ENCODE measurements at places on chromosomes 16 and 17.

DNA sequence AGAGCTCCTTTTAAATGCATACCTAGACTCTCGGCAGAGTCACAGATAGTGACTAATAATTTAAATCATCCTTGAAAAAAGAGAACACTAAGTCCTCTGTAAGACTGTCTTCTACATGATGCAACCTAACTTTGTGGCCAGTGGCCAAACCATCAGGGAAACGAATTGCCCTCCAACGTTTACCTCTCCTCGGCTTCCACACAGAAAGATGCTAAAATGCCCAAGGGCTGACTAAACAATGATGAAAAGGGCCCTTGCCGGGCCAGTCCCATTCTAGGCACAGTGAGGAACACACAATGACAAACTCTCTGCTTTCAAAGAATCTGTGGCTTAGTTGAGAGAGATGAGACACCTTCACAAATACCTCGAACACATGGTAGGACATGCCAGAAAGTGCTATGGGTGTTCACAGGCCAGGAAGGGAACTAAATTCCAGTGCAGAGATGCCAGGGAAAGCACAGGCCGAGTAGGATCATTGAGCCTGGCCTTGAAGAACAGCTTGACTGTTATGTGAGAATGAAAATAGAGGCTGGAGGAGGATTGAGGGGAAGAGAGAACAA lies 35.3 kb upstream of the PITPNM3 start:
- DNase-seq: no peak

- no peak for DNase-seq
These were observed 47.2 kb upstream of the SLC47A1 start for GRCh38 chr17:19486351-19487023.

DNA sequence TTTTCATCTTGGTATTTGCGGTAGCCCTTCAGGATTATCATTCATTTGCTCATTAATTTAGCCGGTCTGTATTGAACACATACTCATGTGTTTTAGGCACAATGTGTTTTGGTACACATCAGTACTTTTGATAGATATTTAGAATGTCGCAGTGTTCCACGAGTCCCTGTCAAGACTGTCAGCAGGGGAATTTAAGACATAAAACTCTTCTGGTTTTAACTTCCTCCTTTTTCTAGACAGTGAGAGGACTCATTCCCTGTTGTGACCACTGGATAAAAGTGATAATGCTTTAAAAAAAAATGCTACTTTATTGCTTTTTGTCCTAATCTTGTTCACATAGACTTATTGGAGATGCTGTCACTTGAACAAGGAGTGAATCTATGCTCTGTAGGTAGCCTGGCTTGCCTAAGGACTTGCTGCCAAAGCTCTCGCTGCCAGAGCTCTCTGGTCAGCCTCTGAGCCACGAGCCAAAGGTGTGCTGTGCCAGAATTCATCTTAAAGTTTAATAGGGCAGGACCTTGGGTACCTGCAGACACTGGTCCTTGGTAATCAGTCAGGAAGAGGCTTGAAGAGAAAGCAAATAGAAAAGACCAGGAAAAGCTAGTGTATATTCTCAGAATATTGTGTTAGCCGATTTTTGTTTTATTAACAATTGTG lies 5.4 kb downstream of the DCAF7 start:
- no peak for DNase-seq

GRCh38 chr17:20200865-20201458 lies 191.8 kb downstream of the SPECC1 start:
- DNase-seq: no peak

DNA sequence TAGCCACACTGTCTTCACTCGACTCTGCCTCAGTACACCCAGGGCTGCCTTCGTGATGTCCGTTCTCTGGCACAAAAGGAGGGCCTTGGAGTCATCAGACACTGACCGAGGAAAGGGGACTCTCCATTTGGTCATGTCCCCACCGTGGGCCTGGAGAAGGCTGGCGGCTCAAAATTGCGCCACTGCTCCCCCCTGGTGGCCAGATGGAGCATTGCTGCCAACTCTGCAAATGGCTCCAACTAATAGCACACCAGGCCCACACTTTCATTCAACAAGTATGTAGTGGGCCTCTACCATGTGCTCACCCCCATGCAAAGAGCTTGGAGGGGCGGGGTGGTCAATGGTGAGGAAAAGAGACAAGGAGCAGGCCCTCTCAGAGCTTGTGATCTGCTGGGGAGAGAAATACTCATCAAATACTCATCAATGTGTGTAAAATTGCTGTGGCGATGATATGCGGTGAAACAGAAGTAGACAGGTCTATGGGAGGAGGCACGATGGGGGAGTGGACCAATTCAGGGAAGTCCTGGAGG lies 5.2 kb upstream of the GRIN2C start:
- DNase-seq: no peak

- DNase-seq: peak; percentile 89
These were observed 97.3 kb downstream of the SDK2 start for GRCh38 chr17:73546770-73547536.

GRCh38 chr17:45852535-45853297 lies 8.0 kb downstream of the SPPL2C start:
- DNase-seq: no peak

GRCh38 chr16:2468725-2469398 lies 2.2 kb upstream of the NTN3 start:
- DNase-seq: peak; percentile 82

Measured in NCI-H510A (cell line).